CD14-positive monocyte (primary cell): ENCODE measurements at places on chromosomes 2 and 18. TPM values are rescaled to one million over a fixed set of nuclear protein-coding genes. Genes with fewer than 3 reads are reported as not detected.

The SLC30A3 gene
- not detected for polyA plus RNA-seq

The HAAO gene
- polyA plus RNA-seq = 10.5 TPM

The C2orf74 gene
- polyA plus RNA-seq = 3.0 and 4.2 TPM in 2 replicates

DNA sequence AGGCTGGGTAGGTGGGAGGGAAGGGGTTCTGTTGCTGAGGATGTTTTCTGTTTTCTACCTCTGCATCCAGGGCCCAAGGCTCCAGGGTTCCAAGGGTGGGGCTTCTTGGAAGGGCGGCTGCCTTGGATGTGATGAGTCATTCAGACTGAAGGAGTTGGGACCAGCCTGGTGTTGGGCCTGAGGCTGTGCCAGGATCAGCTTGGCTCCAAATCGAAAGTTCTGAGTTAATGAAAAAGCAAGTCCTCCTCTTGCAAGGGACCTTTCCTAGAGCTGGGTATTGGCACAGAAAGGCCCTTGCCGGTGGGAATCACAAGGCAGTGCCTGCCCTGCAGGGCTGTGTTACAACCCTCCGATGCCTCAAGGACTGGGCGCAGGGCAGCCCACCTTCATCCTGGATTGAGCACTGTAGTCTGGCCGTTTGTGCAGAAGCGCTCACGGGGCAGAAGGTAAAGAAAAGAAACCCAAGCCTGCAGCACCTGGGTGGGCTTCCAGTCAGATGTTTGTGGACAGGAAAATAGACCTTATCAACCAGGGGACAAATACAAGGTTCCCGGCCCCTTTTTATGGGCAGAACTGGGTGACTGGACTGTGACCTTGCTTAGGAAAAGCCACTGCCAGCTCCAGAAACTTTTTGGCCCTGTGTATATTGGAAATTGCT lies 52.5 kb upstream of the MCFD2 start:
- H3K4me1 ChIP-seq = peaks cover 92% of the 10 kb centered on the region
- no peaks in the 10 kb centered on the region for H3K27me3 ChIP-seq
- peaks cover 6% of the 10 kb centered on the region for H3K36me3 ChIP-seq
- DNase-seq = peak; percentile 57
- peak overlapping the region; percentile 97 for H3K27ac ChIP-seq

DNA sequence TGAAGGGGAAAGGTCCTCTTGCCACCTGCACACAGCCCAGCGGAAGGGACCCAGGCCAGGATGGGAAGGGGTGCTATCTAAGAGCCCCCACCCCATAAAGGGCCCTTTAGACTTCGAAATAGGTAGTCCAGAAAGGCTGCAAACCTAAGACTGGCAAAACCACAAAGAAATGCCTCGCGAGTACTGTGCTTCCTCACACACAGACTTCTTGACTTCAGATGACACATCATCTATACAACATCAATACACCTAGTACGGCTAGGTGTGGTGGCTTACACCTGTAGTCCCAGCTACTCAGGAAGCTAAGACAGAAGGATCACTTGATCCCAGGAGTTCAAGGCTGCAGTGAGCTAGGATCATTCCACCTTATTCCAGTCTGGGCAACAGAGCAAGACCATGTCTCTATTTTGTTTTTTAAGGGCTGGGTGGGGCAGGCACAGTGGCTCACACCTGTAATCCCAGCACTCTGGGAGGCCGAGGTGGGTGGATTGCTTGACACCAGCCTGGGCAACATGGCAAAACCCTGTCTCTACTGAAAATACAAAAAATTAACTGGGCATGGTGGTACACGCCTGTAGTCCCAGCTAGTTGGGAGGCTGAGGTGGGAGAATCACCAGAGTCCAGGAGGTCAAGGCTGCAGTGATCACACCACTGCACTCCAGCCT lies 125.8 kb downstream of the CABLES1 start:
- H3K36me3 ChIP-seq = no peaks in the 10 kb centered on the region
- no peak for DNase-seq
- no peak overlapping the region for H3K27ac ChIP-seq
- no peaks in the 10 kb centered on the region for H3K27me3 ChIP-seq
- H3K4me3 ChIP-seq = no peak overlapping the region

- no peaks in the 10 kb centered on the region for H3K36me3 ChIP-seq
- H3K27me3 ChIP-seq = no peaks in the 10 kb centered on the region
- no peak for DNase-seq
Measured at GRCh38 chr2:230666446-230666845, 46.2 kb upstream of the CAB39 start.

DNA sequence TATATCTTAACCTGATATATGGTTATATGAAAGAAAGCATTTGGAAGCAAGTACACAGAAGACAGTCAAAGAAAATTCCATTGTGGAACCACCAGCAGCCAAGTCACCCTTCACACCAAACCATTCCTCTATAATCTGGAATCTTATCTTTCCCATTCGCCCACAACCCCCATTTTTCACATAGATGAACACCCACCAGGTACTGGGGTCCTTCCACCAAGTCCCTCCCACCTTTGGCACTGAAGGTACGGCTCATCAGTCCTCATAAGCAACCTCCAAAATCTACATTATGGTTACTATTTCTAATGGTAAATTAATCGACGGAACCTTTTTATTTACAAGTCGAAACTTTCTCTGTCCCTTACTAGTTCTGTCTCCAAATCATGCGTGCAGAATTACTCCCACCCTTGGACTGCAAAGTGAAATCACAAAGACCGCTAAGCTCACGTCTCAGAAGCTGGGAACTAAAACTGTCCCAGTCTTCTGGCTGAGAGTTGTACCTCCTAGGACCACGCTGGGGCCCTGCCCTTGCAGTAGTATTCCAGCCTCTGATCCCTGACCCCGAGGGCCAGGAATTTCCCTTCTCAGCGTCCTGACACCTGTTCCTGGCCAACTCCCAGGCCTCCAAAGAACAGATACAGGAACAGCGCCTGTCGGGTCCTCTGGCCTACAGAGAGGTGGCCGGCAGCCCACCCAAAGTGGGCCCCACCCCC lies 702 bp downstream of the OLA1 start:
- peak overlapping the region; percentile 78 for H3K27ac ChIP-seq
- H3K27me3 ChIP-seq = no peaks in the 10 kb centered on the region
- no peak for DNase-seq
- H3K4me1 ChIP-seq = peaks cover 18% of the 10 kb centered on the region
- H3K4me3 ChIP-seq = peak overlapping the region; percentile 74
- H3K36me3 ChIP-seq = peaks cover 26% of the 10 kb centered on the region

DNA sequence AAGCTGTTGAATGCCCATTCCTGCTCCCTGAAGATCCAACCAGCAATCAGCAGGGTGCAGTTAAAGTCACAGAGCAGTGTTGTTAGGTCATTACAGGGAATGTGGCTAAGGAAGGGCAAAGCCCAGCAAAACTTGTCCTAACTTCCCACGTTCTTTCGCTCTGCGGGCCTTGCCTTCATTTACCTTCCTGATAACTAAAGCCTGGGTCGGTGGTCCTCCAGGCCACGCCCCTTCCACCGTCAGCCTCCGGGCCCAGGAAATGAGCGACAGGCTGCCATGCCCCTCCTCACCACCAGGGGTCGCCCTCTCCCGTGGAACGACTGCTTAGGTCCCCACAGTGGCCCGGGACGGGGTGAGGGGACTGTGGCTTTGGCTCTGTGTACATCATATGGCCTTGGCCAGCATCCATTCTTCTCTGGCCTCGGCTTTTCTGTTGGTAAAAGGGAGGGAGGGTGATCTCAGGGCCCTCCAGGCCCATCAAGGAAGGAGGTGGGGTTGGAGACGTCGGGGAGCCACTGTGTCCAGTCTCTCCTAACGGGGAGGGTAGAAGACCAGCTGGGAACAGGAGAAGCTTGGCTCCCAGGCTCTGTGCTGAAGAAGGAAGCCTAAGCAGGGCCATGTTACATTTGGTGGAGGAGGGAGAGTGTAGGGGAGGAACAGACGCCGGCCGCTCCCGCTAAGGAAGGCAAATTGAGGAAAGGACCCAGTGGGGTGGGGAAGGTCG lies 2.2 kb downstream of the SH2D6 start:
- no peaks in the 10 kb centered on the region for H3K36me3 ChIP-seq
- H3K4me1 ChIP-seq = peaks cover 56% of the 10 kb centered on the region
- H3K4me3 ChIP-seq = peak overlapping the region; percentile 40
- H3K27ac ChIP-seq = no peak overlapping the region

GRCh38 chr2:149745396-149746230 lies 158.0 kb upstream of the MMADHC start:
- H3K4me3 ChIP-seq = no peak overlapping the region
- H3K27ac ChIP-seq = no peak overlapping the region
- no peak for DNase-seq
- H3K4me1 ChIP-seq = no peaks in the 10 kb centered on the region

- no peaks in the 10 kb centered on the region for H3K27me3 ChIP-seq
- peaks cover 100% of the 10 kb centered on the region for H3K36me3 ChIP-seq
- H3K4me3 ChIP-seq = no peak overlapping the region
- no peak overlapping the region for H3K27ac ChIP-seq
Measured at GRCh38 chr18:23468753-23469459, 15.8 kb downstream of the RIOK3 start.

GRCh38 chr2:32423536-32423935 lies 66.7 kb downstream of the BIRC6 start:
- H3K27me3 ChIP-seq = no peaks in the 10 kb centered on the region
- H3K4me3 ChIP-seq = no peak overlapping the region
- H3K27ac ChIP-seq = no peak overlapping the region
- DNase-seq = no peak
- no peaks in the 10 kb centered on the region for H3K4me1 ChIP-seq
- H3K36me3 ChIP-seq = peaks cover 29% of the 10 kb centered on the region

- no peaks in the 10 kb centered on the region for H3K4me1 ChIP-seq
- no peak overlapping the region for H3K27ac ChIP-seq
- no peak for DNase-seq
- H3K27me3 ChIP-seq = no peaks in the 10 kb centered on the region
- H3K36me3 ChIP-seq = no peaks in the 10 kb centered on the region
- H3K4me3 ChIP-seq = no peak overlapping the region
Measured at GRCh38 chr2:234032279-234032856, 18.1 kb upstream of the SPP2 start.

DNA sequence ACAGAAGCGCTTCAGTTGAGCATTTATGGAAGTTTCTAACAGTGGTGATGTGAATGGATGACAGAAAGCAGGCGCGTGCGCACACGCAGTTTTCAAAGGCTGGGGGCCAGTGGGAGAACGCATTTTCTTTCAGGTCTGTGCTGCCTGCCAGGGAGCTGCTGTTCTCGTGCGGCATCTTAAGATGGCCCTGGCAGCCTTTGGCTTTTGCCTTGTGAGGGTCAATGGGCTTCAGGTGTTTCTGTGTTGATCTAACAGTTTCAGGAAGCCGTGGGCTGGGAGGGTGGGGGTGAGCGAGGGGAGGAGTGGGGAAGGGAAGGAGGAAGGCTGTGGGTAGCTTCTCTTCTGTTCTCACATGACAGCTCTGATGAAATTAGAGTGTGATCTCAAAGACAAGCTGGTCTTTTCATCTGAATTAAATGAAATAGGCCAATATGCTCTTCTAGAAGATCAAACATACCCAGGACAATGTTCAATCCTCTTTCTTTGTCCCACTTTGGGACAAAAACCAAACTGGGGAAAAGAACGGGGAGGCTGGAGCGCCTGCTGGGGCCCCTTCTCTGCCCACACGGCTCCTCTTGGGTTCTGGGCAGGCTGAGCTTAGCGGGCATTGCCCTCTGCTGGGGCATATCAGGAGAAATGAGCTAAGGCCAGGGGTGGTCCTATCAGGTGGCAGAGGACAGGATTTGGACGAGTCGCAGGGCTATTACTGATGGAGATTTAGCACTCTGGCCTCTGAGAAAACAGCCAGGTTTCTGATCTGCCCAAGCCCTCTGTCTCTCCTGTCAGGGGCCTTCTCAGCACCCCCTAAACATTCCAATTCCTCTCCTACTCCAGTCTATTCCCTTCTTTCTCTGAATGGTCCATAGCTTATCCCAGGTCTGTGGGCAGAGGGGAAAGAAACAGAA lies 126.2 kb upstream of the LGALSL start:
- H3K27ac ChIP-seq = no peak overlapping the region
- peaks cover 12% of the 10 kb centered on the region for H3K4me1 ChIP-seq
- H3K36me3 ChIP-seq = no peaks in the 10 kb centered on the region
- DNase-seq = peak; percentile 50
- peak overlapping the region; percentile 66 for H3K4me3 ChIP-seq
- no peaks in the 10 kb centered on the region for H3K27me3 ChIP-seq

GRCh38 chr2:184799379-184799778 lies 201.1 kb downstream of the ZNF804A start:
- H3K27me3 ChIP-seq = no peaks in the 10 kb centered on the region
- peaks cover 6% of the 10 kb centered on the region for H3K4me1 ChIP-seq
- H3K27ac ChIP-seq = no peak overlapping the region
- H3K36me3 ChIP-seq = no peaks in the 10 kb centered on the region
- DNase-seq = peak; percentile 13
- no peak overlapping the region for H3K4me3 ChIP-seq

GRCh38 chr2:120735746-120736170 lies at the start of gene GLI2:
GLI2 (plus strand) TSS chr2:120735868; CDS start chr2:120797321, 61,453 bp downstream.
- DNase-seq = no peak
- no peak within 1 kb of the TSS for H3K27ac ChIP-seq
- peaks cover 6% of the 10 kb centered on the region for H3K4me1 ChIP-seq

DNA sequence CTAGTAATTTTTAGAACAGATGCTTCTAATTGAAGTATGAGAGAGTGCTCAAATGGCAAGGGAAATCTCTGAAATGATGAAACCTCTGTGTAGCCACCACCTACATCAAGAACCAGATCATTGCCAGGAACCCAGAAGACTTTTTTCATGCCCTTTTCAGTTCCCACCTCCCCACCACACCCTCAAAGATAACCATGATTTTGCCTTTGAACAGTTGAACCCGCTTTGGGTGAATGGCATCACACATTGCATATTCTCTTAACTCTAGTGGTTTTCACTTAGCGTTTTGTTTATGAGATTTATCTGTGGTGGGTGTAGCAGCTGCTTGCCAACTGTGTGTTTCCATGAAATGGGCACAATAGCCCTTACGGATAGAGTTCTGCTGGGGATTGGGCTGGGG lies 142.9 kb upstream of the HDAC4 start:
- H3K4me1 ChIP-seq = no peaks in the 10 kb centered on the region
- H3K4me3 ChIP-seq = no peak overlapping the region
- no peaks in the 10 kb centered on the region for H3K36me3 ChIP-seq
- no peak overlapping the region for H3K27ac ChIP-seq

DNA sequence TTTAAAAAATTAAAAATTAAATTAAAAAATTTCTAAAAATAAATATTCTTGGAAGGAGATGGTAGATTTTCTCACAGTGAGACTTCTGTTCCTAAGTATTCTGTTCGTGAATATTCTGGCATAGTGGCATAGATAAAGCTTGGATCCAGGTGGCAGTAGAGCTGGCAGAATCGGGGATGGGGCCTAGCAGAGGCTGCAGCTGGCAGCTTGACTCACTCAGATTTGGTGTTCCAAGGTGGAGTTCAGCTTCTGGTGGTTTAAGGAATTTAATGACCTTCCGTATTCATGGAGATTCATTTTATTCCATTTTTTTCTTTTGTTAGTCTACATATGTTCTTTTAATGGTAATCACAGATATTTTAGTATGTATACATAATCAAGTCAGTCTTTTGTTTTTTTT lies 19.9 kb downstream of the ARMC9 start:
- no peaks in the 10 kb centered on the region for H3K4me1 ChIP-seq
- no peaks in the 10 kb centered on the region for H3K36me3 ChIP-seq
- no peaks in the 10 kb centered on the region for H3K27me3 ChIP-seq
- no peak overlapping the region for H3K4me3 ChIP-seq

- H3K36me3 ChIP-seq = no peaks in the 10 kb centered on the region
- H3K27me3 ChIP-seq = peaks cover 3% of the 10 kb centered on the region
- no peaks in the 10 kb centered on the region for H3K4me1 ChIP-seq
- no peak for DNase-seq
- no peak overlapping the region for H3K27ac ChIP-seq
Measured at GRCh38 chr2:136441979-136442714, 323.2 kb upstream of the THSD7B start.
